NCI-H524 (cell line): ENCODE measurements at places on chromosomes 12 and 14.
A peak's percentile ranks its signal among the peaks of the same experiment; 100 is the strongest.

- peak; percentile 77 for DNase-seq
Measured at GRCh38 chr12:121767525-121768016, 25.9 kb downstream of the RHOF start.

GRCh38 chr12:95742586-95742985 lies 48.0 kb downstream of the NTN4 start:
- DNase-seq = no peak

DNA sequence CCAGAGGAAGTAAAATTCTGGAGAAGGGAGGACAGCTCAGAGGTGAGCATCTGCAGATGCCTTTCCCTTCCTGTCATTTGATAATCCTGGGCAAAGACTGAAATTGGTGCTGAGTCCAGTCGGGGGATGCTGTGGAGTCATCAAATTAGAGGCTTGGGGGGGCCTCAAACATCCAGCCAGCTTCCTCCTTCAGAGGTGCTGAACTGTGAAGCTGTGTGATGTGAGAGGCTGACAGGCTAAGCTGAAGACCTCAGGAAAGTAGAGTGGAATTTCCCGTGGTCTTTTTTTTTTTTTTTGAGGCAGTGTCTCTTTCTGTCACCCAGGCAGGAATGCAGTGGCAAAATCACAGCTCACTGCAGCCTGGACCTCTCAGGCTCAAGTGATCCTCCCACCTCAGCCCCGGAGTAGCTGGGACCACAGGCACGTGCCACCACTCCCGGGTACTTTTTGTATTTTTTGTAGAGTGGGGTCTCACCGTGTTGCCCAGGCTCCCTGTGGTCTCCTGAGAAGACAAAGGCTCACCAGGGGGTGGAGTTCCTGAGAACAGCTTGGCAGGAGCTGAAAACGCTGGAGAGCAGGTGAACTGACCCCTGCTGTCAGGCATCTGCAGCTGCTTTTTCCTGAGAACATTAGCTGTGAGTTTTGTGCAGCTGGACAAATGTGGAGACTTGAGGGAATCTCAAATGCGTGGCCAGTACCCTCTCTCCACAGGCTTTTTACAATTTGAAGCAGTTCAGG lies 6.1 kb upstream of the TCL1B start:
- no peak for DNase-seq

DNA sequence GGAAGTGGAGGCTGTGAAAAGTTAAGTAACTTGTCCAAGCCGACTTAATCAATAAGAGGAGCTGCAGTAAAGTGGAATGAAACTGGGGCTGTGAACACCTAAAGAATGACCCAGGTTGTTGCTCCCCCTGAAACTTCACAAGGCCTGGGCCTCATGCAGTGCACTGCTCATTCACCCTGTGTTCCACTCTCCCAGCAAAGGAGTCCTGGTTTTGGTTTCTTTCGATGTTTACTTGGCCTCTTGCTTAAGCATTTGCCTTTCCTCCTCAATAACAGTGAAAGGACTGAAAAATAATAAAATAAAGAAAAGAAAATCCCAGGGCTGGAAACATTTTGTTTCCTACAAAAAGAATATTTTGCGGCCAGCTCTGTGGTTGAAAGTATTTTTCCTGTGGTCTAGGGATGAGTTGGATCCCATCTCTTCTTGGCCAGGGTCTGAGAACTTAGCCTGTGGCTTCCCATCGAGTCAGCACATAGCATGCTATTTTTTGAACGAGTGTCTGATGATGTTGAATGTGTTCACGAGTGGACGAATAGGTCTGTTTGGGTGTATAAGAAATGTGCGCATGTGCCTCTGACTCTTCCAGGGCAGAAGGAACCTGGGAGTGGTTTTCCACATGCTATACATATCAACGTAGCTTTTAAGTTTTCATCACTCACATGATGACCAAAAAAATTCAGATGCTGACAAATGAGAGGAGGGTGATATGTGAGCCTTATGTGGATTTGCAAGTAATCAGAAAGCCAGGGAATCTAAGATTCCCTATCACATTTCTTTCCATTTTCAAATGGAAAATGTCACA lies 349.8 kb downstream of the ZFP36L1 start:
- DNase-seq = no peak

DNA sequence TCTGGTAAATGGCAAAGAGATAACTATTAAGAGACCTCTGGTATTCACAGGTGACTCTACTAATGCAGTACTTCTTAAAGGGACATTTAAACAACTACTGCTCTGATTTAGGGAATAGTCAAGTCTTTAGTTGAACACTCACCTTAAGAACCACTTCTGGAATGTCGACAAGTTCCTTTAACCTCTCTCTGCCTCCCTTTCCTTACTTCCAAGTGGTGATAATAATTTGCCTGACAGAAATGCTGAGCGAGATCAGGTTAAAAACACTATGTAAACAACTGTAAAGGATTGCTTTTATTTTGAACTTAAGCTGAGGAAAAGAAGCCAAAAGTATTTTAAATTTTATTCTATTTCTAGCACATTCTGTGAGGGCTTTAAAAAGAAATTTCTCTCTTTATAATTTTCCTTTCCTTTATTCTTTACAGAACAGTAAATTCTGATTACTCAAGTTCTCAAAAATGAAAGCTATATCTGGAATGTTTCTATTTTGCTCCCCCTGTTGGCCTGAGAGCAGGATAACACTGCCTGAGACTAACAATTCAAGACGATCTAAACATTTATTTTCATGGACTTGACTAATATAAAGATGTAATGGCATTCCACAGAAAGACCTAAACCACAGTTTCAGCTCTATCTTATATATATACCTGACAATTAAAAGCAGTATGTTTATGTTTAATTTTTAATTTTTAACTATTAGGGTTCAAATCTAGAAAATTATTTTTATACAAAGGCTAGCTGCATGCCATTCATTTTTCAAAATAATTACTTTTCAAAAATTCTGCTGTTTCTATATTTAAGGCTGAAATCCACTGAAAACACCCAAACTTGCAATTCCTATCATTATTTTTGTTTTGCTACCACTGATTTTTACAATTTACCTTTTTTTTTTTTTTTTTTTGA lies 29.2 kb downstream of the ZCCHC8 start:
- DNase-seq = peak; percentile 46

GRCh38 chr12:31205054-31205453 lies 120.9 kb downstream of the SINHCAF start:
- no peak for DNase-seq

- DNase-seq = no peak
Measured at GRCh38 chr14:80609055-80609454, 332.5 kb downstream of the CEP128 start.

DNA sequence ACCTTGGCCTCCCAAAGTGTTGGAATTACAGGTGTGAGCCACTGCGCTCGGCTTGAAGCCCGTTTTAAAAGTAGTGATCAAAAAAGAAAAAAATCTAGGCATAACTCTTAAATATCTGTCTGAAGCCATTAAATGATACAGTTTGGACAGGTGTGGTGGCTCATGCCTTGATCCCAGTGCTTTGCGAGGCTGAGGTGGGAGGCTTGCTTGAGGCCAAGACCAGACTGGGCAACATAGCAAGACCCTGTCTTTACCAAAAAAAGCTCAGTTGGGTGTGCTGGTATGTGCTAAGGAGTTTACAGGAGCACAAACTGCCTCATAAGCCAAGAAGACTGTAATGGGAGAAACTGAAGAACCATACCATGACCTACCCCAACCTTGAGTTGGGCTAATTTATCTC lies 26.0 kb downstream of the SYNE2 start:
- no peak for DNase-seq
